ENCODE measurements at places on chromosomes 13 and 19.

DNA sequence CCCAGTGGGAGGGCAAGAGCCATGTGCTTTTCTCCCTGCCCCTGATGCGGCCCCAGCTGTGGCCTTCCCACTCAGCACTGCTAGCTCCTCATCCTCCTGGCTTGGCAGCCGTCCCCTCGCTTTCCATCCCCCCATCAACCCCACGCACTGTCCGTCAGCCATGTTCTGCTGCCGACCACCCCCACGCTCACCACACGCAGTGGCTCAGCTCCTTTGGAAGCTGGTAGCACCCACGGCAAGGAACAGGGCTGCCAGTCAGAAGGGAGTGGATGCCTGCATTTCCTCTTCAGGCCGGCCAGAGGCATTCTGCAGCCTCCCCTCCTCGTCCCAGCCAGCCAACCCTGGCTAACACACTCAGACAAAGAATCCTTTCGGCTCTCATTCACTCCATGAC lies 6.3 kb downstream of the CALM3 start:
- DNase-seq, result no peak

GRCh38 chr13:50078895-50079654 lies 63.8 kb downstream of the KCNRG start:
- no peak for DNase-seq

GRCh38 chr13:28885181-28885580 lies 65.0 kb downstream of the MTUS2 start:
- DNase-seq, result no peak

GRCh38 chr13:76319921-76320320 lies 566.3 kb downstream of the KCTD12 start:
- no peak for DNase-seq

DNA sequence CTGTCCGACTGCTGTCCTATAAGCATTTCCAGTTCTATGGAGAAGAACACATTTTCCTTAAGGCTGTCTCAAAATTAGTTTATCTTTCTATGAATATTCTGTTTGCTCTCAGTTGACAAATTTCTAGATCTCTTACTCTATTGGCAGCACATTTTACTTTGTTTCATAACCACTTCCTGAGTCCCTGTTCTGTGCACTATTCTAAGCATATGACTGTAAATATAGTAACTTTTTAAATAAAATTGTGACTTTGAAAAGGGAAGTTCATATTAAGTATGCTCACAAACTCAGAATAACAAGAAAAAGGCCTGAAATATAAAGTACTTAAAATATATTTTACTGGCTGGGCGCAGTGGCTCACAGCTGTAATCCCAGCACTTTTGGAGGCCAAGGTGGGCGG lies 56.5 kb upstream of the HTR2A start:
- DNase-seq, result no peak

- DNase-seq, result no peak
These were observed 90.3 kb downstream of the RNF17 start for GRCh38 chr13:24854311-24854710.

All from neural progenitor cell (in vitro differentiated cells).